ENCODE measurements at places on chromosomes 2 and 18.

DNA sequence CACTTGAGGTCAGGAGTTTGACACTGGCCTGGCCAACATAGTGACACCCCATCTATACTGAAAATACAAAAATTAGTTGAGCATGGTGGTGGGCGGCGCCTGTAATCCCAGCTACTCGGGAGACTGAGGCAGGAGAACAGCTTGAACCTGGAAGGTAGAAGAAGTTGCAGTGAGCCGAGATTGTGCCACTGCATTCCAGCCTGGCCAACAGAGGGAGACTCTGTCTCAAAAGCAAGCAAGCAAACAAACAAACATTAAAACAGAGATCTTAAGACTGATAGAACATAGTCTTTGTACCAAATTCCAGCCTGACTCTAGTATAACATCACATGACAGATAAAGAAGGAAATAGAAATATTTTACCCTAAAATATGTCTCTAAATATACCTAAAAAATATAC, 168.1 kb downstream of the PTPRM start:
- DNase-seq: no peak

GRCh38 chr2:105809723-105810122, 65.0 kb downstream of the NCK2 start:
- DNase-seq: peak; percentile 57

DNA sequence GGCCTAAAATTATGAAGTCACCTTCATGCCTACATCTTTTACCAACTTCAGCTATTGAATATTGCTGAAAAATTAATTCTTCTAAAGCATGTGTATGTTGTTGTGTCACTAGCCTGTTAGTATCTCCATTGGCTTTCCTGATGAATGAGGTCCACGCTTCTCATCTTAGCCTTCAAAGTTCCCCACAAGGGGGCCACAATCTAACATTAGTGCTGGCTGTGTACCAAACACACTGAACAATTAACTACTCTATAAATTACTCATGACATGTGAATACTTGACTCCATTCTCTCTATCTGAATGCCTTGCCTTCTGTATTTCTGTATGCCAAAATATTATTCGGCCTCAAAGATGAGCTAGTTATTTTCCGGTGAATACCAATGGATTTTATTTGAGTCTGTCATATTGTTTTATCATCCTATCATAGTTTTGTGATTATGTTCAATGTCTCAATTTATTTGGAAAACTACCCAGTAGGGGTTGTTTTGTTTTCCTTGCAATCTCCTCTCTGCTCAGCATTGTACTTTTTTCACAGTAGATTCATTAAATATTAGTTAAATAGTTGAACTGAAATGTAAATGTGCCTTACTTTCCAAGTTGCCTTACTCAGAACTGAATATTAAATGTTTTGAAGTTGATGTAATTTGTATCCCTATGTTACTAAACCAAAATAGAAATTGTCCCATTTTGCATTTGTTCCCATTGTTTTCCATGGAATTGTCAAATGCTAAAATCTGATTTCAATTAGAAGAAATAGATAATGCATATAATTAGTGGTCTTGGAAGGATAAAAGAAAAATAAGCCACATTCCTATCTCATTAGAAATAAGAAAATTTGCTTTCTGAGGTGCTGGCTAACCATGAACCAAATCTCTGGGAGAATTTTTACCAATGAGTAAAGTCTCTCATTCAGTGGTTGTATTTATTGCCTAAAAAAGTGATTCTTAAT, 208.4 kb upstream of the COL3A1 start:
- peak; percentile 7 for DNase-seq

DNA sequence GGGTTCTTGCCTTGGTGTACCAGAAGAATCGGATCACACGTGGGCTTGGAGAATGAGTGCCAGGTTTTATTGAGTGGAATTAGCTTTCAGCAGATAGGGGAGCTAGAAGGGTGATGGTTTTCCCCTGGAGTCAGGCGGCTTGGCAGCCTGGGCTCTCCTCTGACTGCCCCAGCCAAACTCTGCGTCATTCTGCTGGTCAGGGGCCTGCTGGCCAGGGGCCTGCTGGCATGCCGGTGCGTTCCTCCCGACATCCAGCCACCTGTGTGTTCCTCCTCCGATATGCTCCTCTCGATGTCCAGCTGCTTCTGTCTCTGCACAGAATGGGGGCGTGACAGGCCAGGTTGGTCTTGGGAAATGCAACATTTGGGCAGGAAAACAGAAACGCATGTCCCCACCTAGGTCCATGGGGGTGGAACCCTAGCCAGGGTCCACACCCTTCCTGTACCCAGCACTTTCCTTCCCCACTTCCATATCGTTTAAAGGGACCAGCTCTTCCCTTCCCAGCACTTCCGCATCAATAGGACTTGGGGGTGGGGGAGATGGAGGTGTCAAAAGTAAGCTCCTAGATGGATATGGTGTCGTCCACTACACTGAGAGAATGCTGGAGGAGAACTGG, 85.3 kb downstream of the VWA3B start:
- DNase-seq: no peak

- DNase-seq: no peak
Measured at GRCh38 chr2:111671426-111672150, 212.4 kb downstream of the ANAPC1 start.
